Activated gamma-delta T cell treated with Interleukin-2 at 50 U/mL for 16 hours (primary cell): ENCODE measurements at places on chromosomes 7 and 10.

GRCh38 chr10:34323192-34323591, 491.9 kb downstream of the PARD3 start:
- DNase-seq: no peak

- DNase-seq: no peak
These were observed 38.4 kb downstream of the ANK3 start for GRCh38 chr10:60351191-60351853.

- no peak for DNase-seq
These were observed 306.2 kb downstream of the BICC1 start for GRCh38 chr10:58818900-58819299.

DNA sequence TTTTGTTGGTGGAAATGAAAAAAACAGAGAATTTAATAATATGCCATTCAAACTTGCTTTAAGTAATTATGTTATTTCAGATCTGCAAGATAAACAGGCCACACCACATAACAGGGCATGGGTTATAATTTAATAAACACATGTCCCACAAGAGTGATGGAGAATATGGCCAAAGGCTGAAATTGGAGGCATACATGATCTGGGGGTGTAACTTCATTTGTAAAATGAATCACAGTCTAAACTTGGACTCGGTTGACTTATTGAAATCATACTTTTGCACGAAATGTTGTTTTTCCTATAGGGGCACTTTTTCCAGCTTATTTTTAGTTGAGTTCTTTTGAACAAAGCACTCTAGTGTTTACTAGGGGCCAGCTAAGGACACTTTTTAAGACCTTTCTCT, 151.6 kb downstream of the TMEM26 start:
- no peak for DNase-seq

DNA sequence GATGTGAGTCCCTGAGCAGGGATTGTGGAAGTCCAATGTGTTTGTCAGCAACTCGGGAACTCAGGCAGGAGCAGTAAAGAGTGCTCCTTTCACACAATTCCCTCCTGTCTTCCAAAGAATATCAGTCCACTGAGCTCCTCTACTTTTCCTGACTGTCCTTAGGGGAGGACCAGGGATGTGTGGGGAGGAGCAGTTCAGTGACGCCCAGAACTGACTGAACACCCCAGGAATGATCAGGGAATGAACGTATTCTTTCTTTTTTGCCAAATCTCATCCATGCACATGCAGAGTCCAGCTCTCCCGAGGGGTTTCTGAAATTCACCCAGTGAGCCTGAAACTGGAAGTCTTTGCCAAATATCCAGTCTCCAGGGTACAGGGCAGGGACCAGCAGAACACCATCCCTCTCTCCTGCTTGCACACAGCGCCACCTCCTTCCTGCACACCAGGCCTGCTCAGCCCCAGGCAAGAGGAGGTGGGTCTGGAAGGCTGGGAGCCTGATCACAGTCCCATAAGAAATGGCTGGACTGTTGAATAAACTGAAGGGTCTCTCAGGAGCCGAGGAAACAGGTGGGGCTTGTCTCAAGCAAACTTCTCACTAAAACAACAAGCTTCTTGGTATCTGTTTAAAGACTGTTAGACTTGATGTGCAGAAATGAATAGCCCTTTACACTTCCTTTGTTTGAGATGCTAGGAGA, 294.7 kb downstream of the C7orf25 start:
- DNase-seq: no peak
